Thoracic aorta (tissue), 2 donors: ENCODE measurements at places on chromosomes 5 and 9. TPM values are rescaled to one million over a fixed set of nuclear protein-coding genes. Genes with fewer than 3 reads are reported as not detected.

DNA sequence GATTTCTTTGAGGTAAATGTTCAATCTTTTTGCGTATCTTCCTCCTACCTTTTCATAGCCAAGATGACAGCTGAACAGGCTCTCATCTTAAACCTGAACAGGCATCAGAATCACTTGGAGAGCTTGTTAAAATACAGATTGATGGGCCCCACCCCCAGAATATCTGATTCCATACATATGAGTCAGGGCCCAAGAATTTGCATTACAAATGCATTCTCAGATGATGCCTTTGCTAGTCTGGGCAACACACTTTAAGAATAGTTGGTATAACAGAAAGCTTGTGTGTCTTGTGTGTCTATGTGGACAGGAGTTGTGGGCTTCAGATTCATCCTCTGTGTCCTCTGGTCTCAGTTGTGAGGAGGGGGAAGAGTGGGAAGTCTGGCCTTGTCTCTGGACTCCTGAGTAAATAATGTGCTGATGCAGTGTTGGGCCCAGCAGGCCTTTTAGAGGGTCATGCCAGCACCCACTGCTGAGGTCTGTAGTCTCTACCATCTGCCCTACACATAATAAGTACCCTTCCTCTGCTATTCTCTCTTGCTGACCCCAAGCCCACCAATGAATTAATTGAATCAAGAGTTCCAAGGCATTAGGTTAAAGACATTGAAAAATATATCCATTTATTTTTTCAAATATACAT lies 43.1 kb downstream of the PTCD2 start:
- DNase-seq: no peak

GRCh38 chr9:33659921-33660320 lies 135.4 kb upstream of the PRSS3 start:
- DNase-seq: no peak

N4BP3 gene
- total RNA-seq: 0.07 TPM

PCDHB13 gene
- total RNA-seq: 8.0 TPM

LTC4S gene
- 6.6 TPM for total RNA-seq

GRCh38 chr9:20848490-20848889 lies 164.4 kb downstream of the FOCAD start:
- DNase-seq: no peak

- no peak for DNase-seq
These were observed 800 bp upstream of the KCNN2 start for GRCh38 chr5:114360816-114361723.

DNA sequence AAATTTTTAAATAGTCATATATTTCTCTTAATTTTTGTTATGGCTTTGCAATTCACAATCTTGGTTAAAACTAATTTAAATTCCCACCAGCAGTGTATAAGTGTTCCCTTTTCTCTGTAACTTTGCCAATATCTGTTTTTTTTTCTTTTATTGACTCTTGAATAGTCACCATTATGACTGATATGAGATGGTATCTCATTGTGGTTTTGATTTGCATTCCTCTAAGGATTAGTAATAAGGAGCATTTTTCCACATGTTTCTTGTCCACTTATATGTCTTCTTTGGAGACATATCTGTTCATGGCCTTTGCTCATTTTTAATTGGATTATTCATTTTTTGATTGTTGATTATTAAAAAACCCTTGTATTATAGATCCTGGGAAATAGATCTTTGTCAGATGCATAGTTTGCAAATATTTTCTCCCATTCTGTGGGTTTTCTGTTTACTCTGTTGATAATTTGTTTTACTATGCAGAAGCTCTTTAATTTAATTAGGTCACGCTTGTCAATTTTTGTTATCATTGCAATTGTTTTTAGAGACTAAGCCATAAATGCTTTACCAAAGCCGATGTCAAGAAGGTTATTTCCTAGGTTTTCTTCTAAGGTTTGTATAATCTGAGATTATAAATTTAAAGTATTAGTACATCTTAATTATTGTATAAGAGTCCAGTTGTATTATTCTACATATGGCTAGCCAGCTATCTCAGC lies 610.9 kb downstream of the CHSY3 start:
- no peak for DNase-seq

DNA sequence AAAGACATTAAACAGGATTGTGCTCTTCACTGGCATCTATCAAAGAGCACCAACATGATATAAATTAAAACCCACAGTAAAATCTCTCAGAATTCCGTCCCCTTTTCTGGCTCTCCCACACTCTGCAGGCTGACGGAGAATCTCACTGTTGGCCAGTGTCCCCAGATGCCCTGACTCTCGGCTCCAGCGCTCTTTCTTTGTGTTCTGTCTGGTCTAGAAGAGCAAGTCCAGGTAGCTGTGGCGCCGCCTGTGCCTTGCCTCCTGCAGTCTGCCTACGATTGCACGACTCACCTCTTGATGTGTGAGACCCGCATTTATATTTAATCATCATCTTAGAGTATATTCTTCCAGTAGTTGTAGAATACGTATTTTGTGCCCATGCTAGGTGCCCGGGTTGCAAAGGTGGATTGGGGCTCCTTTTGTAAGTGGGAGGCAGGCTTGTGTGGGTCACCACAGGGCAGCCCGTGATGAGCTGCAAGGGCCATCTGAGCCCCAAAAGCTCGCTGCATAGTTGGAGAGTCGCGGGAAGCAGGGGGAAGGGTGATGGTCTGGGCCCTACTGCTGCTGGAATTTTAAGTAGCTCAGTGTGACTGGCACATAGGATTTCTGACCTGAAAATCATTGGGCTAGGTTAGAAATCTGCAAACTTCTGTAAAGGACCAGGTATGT lies 55.6 kb downstream of the EHMT1 start:
- DNase-seq: no peak

DNA sequence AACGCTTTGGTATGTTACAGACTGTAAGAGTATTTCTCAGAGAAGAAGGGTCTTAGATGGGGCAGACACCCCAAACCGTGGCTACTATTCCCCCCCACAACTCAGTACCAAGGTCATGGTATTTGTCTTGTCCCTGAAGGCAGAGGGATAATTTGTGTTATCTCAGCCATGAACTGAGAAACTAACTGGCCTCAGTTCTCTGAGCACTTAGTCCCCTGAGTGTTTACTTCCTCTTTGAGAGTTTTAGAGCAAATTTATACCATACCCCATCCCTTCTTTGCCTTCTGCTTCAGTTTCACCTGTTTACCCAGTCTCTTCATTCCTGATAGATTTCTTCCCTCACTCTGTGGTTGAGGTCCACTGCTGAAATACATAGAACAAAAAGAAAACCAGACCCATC lies 183.9 kb downstream of the LRRC70 start:
- no peak for DNase-seq

- DNase-seq: no peak
These were observed 42.4 kb upstream of the AIF1L start for GRCh38 chr9:131053896-131054295.

DNA sequence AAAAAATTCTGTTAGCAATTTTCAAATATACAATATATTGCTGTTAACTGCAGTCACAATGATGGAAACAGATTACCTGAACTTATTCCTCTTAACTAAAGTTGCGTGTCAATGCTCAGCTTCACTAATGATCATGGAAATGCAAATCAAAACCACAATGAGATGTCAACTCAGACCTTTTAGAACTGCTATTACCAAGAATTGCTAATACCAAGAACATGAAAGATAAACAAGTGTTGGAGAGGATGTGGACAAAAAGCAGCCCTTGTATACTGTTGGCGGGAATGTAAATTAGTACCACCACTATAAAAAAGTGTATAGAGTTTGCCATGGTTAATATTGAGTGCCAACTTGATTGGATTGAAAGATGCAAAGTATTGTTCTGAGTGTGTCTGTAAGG lies 1409.7 kb upstream of the CDH18 start:
- DNase-seq: no peak

DNA sequence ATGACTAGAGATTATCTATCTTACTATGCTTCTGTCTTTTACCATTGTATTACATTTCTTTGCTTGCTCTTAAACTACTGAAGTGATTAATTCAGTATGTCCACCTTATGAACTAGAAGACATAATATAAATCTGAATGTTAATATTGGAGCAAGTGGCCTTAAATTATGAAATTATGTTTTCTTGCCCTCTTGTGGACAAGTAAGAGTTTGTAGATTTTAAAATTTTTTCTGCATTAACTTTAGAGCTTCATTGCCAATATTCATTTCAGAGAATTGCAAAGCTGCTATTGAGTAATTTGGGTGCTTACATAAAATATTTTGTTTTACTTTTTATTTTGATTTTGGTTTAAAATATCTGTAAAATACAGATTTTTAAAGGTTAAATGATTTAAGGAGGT lies 55.3 kb downstream of the RANBP17 start:
- no peak for DNase-seq

ATG10 gene
- 9.9 TPM for total RNA-seq

DNA sequence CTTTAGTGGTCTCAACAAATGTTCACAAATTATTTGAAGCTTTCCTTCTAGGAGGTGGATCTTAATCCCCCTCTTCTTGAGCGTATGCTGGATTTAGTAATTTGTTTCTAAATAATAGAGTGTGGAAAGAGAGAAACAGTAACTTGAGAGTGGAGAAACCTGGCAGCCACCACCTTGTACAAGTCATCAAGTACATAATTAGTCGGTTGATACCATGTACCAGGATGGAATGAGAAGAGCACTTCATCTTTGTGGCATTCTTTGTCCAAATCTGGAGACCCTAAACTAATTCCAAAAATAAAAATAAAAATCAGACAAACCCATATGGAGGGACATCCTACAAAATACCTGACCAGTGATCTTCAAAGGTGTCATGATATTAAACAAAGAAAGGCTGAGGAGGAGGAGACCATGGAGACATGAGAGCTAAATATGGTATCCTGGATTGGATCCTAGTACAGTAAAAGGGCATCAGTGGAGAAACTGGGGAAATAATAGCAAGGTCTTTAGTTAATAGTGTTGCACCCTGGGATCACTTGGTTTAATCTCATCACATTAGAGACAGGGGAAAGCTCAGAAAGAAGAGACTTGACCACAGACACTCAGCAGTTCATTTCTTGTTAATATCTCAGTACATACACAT lies 147.9 kb downstream of the ASTN2 start:
- DNase-seq: no peak

EDIL3 gene
- 157 TPM for total RNA-seq

- DNase-seq: no peak
These were observed 576 bp downstream of the KIAA1958 start for GRCh38 chr9:112487008-112487798.

DNA sequence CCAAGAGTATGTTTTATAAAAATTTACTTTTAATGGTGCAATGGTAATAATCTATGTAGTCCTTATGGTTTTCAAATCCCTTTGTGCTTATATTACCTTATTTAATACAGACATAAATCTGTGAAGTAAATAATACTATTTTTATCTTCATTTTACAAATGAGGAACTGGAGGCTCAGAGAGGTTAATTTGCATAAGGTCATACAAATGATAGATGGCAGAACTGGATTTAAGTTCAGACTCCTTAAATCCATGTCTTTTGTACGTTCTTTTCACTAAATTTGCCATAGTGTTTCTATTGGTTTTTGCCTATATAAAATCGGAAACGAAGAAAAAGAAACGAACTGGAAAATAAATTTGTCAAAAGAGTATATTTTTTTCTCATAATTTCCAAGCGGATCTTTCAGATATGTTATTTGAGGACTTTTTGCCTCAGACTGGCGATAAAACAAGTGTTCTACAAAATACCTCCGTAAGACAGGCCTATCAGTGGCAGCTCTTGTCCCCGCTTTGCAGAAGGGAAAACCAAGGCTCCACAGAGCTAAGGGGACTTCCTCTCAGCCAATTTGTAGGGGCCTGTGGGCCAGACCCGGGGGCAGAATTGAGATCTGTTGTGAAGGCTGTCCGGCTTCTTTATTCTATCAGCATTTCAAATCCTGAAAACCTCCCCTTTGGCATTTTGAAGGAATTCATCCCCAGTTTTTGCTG lies 1.1 kb upstream of the TNFAIP8 start:
- DNase-seq: no peak

GRCh38 chr5:120160124-120160895 lies 303.8 kb upstream of the PRR16 start:
- no peak for DNase-seq

DNA sequence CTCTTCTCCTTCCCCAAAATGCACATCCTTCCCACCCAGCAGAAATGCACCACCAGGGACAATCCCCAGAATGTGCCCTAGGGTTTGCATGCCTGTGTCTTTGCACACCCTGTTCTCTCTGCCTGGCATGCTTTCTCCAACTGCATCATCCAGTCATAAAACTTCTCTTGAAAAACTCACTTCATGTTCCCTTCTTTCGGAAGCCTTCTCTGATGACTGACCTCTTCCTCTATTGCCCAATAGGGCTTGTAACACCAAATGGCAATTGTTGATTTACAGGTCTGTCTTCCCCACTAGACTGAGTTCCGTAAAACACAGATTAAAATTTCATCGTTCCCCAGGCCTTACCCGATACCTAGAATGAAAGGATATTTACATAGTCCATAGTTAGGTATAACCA lies 83.1 kb upstream of the SPOCK1 start:
- DNase-seq: no peak

GRCh38 chr5:151434570-151435237 lies 12.7 kb upstream of the SLC36A1 start:
- no peak for DNase-seq

GRCh38 chr5:169065400-169065799 lies 235.5 kb downstream of the SLIT3 start:
- DNase-seq: no peak

AK1 gene
- total RNA-seq: 77.7 TPM

GRCh38 chr5:77983482-77984199 lies 207.5 kb upstream of the TBCA start:
- DNase-seq: no peak

DNA sequence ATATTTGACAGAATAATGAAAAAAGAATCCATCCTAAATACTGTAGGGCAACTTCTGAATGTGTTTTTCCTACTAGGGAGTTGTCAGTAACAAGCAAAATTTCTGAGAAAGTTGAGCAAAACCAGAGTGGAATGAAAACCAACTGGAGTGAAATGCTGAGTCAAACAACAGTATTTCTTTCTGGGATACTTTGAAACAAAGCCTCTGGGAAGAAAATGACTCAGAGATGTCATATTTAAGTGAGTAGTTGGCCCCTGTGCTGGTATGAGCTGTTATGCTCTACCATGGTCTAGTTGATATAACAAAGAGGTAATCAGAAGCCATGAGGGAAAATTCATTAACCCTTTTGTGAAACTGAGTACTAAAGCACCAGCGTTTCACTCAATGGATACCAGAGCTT lies 372.1 kb upstream of the C9orf72 start:
- DNase-seq: no peak

- DNase-seq: no peak
These were observed 12.2 kb downstream of the AKNA start for GRCh38 chr9:114375386-114376175.

- no peak for DNase-seq
These were observed 78.3 kb upstream of the SSBP2 start for GRCh38 chr5:81829242-81829641.

BTNL8 gene
- total RNA-seq: not detected

GRCh38 chr9:14923701-14924100 lies 13.5 kb upstream of the FREM1 start:
- DNase-seq: no peak
